ENCODE measurements at places on chromosomes 12 and 14.

DNA sequence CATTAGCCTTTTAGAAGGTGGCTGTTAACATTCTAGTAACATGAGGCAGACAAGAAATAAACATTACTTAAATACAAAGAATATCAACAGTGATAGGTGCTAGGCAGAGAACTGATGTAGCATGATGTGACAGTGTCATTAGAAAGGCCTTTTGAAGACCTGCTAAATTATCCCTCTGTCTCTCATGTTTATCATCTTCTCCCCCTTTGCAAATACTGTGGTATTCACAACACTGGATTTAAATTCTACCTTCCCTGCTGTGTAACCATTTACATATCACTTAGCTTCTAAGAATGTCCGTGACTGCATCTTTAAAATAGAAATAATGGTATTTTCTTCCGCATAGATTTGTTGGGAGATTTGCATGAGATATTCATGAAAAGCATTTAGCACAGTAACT, 74.4 kb upstream of the CLEC14A start:
- DNase-seq, result no peak

DNA sequence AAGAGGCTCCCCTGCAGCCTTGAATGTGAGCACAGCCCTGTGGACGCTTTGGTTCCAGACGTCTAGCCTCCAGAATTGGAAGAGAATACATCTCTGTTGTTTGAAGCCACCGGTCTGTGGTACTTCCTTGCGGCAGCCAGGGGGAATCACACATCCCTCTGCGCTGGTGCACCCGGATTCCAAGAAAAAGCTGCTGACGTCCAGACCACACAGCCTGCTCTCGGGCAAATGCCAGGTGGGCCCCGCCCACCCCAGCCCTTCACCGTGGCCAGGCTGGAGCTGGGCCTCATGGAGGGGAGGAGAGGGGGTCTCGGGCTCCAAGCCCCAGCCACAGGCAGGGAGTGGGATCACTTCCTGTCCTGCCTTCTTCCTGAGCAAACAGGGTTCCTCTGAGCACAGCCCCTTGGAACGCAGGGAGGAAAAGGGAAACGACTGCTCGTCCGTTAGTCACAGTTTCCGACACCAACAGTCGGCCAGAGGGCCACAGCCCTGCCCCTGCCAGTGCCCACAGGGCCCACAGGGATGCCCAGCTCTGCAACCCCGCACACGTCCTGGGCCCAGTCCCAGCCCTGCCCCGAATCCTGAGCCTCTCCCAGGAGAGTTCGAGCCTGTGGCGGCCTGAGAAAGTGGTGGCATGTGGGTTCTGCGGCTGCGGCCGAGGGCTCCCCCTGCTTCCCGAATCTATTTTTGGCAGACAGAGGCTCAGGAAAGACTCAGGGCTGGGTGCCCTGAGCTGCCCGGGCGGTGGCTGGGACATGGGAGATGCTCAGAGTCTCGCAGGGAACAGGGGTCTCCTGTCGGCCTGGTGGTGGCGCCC, 85.3 kb downstream of the RFLNA start:
- no peak for DNase-seq

GRCh38 chr14:90756755-90757345, 59.4 kb downstream of the TTC7B start:
- DNase-seq, result no peak

DNA sequence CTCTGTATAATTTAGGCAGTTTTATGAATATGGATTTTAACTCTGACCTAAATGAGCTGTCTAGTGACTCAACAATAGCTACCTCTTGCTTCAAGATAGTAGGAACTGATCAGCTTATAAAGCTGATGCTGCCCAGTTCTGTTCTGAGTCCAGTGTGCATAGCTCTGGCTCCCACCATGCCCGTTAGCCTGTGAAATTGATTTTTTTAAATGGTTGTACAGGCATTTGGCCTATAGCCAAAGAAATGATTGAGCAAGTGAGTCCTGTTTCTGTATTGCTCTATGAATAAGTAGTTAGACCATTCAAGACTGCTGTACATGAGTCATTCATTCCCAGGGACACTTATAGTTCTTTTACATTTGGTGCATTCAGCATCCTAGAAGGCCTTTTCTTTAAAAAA, 36.4 kb downstream of the SAMD4A start:
- no peak for DNase-seq

- no peak for DNase-seq
Observed at GRCh38 chr12:98359856-98360255, 155.5 kb upstream of the TMPO start.

GRCh38 chr14:33808187-33808586, 142.7 kb downstream of the EGLN3 start:
- no peak for DNase-seq

DNA sequence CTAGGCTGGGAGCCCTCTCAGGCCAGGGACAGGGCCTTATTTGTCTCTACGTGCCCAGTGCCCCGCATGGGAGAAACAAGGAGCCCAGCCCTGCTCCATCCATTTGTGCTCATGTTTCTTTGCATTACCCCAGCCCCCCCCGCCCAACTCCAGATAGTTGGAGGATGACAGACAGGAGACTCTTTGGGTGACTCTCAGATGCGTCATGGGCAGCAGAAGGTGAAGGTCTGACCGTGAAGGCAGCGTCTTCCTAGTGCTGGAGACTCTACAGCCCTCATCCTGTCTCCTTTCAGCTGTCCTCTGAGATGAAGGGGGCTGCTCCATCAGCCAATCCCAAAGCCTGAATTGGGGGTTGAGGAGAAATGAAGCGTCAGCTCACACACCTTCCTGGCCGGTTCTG, 283 bp upstream of the PSMB11 start:
- DNase-seq, result no peak

DNA sequence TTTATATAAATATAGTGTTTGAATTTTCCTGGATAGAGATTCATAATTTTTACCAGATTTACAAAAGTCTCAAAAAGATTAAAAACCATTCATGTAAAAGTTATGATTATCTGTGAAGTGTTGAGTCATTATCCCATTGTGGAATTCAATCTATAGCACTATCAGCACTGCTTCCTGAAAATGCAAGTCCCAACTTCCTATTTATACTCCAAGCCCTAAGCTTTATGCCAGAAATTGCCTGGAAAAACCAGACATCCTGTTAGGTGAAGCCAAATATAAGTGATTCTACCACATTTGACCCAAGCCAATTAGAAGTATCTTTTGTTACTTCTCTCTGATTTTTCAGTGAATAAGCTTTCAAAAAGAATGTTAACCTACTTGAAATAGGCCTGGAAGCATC, 129.1 kb downstream of the GPR135 start:
- DNase-seq, result no peak

- no peak for DNase-seq
Observed at GRCh38 chr14:38517426-38517825, 261.5 kb upstream of the CLEC14A start.

DNA sequence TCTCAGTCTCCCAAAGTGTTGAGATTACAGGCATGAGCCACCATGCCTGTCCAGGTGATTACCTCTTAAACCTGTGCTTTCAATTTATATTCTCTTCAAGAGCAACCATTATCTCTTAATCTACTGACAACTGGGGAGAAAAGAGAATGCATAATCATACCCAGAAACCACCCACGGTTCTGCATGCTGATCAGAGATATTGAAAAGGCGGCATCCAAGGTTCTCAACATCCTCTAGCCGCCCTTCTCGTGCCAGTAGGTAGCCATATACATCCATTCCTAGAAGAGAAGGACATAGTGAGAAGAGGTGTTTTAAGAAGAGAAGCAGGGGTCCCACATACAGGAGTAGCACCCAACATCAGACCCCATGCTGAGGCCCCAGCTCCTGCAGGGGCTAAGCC, 20.8 kb downstream of the ANAPC7 start:
- no peak for DNase-seq

DNA sequence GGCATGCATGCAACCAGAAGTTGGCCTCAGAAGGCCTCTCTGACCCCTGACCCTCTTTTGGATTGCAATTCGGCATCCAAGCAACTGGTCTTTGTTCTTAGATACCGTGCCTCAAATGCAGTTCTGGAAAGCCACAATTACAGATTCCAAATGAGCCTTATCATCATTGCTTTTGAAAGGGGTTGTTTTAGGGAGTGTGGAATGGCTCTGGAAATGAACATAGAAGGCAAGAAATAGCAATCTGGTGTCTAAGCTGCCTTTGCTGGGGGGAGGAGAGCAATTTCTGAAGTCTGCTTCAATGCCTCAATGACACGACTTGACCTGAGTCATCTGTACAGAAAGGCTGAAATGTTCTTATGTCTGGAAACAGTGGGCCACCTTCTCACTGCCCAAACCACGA, 250.1 kb downstream of the NUAK1 start:
- DNase-seq, result no peak

DNA sequence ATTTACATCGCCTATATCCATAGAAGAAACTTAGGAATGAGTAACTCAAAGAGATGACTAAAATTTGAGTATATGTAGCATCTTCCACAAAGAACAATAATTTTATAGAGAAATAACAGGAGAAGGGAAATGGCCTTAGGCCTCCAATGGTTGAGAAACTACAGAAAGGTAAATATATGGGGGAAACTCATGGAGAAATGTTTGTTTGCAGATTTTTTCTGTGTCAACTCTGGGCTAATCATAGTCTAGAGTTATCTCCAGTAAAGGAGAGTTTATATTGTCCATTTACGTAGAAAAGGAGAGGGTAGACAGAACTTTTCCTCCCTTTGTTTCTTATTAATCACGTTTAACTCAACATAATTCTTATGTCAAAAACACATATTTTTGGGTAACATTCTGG, 244.2 kb downstream of the GLT1D1 start:
- no peak for DNase-seq

DNA sequence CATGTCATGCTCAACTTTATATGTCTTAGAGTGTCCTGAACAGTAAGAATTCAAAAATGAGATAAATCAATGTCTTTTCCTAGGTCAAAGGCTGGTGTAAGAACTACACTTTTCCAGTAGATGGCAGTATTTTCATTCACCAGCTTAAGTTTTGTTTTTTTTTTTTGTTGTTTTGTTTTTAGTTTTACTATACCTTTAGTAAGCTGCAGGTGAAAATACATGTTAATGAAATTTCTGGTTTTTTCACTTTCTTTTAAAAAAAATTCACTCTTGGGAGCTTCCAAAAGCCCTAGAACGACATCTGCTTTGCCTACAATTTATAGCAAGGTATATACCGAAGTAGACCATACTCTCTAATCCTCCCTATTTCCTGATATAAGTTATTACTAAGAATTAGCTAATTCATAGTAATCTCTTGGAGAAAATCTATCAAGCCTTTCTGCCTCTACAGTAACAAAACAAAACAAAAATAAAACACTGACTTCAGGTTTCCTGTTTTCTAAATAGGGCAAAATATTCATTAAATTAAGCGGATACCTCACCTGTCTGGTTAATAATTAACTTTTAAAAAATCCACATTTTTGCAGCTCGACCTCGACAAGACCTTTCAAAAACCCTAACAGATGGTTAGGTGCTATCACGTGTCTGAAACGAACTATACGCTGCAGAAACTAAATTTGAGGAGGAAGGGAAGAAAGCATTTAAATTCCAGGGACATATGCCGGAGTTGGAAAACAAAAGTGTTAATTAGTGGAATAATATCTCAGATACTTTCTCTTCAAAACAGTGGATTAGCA, 2.7 kb upstream of the SAMD4A start:
- peak; percentile 81 for DNase-seq

DNA sequence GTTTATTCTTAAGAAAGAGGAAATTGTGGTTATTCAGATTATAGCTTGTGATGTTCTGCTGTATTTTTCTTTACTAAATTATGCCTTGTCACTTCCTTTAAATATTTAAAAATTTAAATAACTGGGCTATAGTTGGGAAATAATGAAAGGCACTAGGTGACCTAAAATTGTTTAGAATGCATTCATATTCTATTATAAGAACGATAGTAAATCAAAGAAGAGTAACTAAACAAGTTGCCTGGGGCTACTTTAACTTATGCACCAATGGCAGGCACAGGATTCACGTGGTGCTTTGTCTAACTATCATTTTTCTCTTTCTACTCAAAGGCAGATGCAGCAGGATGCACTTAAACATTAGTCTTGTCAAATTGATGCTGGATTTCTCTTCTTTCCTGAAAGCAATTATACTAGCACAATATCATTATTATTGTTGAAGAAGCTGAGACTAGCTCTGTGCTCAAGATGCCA, 190.7 kb upstream of the PPFIA2 start:
- DNase-seq, result no peak

GRCh38 chr12:26122681-26123481, 2.0 kb downstream of the BHLHE41 start:
- no peak for DNase-seq

DNA sequence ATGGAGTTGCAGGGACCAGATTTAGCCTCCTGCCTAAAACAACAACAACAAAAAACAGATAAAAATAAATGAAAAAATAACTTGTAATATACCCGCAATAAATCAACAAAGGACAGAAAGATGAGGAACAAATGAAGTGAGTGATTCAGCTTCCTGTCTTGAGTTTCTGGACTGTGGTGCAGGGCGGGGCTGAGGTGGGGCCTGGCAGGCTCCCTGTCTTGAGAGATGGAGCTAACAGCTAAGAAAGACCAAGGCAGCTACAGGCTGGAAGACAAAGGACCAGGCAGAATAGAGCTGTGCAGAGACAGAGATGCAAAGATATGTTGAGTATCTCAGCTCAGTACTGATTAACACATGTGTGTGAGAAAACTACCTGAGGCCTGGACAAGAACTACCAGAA, 879.2 kb downstream of the AACS start:
- no peak for DNase-seq

- no peak for DNase-seq
Observed at GRCh38 chr12:88604646-88605045, 24.4 kb upstream of the KITLG start.

DNA sequence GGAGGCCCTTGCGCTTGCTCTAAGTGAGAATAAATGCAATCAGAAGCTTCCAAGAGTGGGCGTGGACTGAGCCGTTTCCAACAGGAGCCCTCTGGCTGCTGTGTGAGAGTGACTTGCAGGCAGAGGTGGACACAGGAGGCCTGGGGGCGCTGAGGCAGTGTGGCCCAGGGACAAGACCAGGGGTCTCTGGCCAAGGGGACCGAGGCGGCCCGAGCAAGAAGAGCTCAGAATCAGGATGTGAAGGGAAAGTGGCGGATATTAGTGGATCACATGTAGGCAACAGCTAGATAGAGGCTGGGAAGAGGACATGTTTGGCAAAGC, 8.6 kb downstream of the RIMBP2 start:
- DNase-seq, result no peak

- no peak for DNase-seq
Observed at GRCh38 chr14:63487724-63488123, 55.5 kb downstream of the PPP2R5E start.

- no peak for DNase-seq
Observed at GRCh38 chr12:108348842-108349241, 9.7 kb upstream of the CMKLR1 start.

- no peak for DNase-seq
Observed at GRCh38 chr14:79284621-79285020, 926.7 kb downstream of the DIO2 start.

DNA sequence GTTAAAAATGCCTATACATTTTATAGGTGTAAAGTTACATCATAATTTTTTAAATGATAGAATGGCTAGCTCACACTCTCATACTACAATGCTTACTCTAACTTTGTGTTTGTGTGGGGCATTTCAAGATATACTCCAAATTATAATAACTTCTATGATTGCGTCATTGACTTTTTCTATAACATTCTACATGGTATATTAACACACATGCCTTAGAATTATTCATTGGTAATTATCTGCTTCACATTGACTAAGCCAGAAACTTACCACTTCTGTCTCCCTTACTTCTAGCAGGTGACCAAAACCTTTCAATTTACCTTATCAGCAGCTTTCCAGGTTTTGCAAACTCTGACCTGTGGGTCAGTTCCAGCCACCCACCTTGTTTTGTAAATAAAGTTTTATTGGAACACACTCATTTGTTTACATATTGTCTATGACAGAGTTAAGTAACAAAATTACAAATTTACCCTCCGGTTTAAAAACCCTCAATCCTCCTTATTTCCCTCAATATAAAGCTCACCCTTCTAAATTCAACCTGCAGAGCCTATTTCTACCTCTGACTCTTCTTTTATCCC, 12.7 kb upstream of the FLRT2 start:
- DNase-seq, result no peak

Measured in NCI-H2171 treated with DMSO at 0.1 percent for 48 hours (cell line).